ENCODE measurements at places on chromosomes 2 and 18.

DNA sequence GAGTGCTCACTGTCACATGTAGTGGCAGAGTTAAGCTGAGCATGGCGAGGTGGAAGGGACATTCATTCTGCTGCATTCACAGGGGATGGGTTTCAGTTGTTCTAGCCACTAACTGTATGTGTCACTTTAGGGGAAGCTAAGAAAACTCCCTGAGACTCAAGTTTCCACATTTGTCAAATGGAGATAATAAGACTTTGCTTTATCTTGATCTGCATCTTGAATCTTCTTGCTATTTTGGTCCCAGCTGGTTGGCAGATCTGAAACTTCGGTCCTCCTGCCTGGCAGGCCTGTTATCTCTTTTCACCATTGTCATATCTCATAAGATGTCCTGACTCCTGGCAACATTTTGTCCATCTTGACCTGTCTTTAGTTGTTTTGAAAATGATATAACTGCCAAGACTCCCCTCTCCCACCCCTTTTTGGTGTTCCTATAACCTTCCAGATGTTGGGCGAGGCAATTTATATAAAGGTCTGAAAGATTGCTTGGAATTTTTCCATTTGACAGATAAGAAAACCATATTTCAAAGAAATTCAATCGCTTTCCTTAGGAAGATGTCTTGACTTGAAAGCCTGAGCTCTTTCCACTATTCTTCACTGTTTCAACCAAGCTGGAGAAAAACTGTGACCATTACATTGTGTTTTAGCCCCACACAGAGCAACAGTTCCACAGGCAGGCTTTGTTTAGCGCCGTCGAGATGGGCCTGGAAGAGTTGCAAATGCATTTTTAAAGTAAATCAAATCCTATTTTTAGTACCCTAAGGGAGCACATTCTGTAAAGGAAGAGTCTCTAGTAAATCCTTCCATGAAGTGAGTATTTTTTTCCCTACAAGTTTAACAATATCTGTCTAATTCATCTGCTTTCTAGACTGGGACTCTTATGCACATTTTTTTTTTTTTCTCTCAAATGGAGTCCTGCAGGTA is 33.4 kb downstream of the MYCN start:
- DNase-seq, result no peak

- no peak for DNase-seq
These were observed 3.4 kb downstream of the ABCG8 start for GRCh38 chr2:43841949-43842865.

- no peak for DNase-seq
These were observed 23.6 kb downstream of the INPP5D start for GRCh38 chr2:233083782-233084181.

- DNase-seq, result no peak
These were observed 76.1 kb downstream of the THADA start for GRCh38 chr2:43519643-43520221.

DNA sequence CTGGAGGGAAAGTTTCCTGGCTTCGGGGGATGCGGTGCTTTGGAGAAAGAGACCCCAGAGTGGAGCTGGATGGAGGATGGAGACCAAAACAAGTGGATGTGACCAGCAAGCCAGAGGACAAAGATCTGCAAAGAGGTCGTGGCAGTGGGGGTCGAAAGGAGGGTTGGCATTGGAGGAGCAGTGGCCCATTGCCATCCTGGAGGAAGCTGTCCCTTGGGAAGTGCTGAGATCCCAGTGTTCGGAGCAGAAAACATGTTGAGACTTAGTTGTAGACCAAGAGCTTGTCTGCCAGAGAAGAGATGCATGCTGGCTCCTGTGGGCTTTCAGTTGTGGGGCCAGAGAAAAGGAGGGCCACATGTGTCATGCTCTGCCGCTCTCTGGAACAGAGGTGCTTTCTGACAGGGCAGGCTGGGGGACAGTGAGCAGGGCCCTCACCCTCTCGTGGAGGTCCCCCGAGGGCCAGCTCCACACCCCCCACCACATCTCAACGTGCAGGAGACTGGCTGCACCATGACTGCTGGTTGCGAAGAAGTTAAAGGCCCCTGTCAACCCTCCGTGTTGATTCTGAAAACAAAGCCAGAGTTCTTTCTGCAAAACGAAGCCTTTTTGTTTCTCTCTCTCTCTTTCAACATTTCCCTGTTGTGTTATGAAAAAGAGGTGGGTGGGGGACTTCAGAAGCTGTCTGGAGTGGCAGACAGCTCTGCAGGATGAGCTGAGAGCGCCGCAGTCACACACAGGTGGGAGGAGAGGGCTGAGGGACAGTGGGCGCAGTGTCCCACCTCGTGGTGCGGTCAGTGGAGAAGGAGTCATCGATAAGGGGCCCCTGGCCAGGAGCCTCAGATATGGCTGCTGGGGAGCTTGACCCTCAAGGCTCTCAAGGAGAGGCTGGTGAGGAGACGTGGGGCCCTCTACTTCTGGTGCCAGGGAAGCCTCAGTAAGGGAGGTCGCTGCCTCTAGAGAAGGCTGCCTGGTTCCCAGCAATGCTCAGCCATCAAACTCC is 77.6 kb upstream of the BCL2L11 start:
- DNase-seq, result no peak

- no peak for DNase-seq
These were observed 189.6 kb upstream of the PIK3C3 start for GRCh38 chr18:41765460-41765859.

DNA sequence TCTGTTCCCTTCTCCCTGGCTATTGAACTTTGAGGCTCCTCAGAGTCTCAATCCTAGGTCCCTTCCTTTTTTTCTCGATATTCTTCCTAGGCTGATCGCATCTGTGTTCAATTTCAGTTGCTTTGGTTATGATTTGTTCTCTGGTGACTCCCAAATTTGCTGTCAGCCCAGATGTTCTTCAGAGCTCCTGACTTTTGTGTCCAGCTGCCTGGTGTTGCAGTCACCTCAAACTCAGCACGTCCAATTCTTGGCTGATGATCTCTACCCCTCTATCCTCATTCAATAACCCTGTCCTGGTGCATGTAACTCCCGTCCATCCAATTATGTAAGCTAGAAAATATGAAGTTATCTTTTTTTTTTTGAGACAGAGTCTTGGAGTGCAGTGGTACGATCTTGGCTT is 31.4 kb downstream of the DIS3L2 start:
- no peak for DNase-seq

DNA sequence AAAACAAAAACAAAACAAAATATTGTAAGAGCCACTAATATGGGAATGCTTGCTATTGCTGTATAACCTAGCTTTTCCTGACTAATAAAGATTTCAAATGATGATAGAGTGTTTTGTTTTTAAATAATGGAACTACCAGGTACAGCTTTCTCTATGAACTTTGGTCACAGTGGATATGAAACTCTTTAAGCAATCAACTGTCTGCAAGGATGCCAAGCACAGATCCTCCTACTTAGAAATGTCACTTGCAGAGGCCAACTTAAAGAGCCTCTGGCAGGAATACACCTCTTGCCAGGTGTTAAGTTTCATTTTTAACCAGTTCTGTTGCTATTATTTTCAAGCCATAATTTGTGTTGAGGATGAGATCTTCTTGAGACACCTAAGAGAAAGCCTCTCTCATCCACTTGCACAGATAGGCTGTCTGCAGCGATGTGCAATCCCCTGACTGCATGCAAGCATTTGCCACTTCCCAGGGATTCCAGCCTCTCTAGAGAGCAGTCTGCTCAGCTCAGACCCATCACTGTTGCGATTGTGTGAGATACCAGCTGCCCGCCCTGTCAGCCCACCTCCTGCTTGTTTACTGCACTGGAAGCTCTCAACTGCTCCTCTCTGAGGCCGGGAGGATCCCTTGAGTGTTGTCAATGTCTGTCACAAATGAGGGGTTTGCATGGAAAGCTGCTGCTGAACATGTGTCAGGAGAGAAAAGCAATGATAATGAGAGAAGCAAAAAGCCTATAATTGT is 86.1 kb upstream of the SCG2 start:
- DNase-seq, result no peak

GRCh38 chr18:23966909-23967308 is 47.6 kb upstream of the TTC39C start:
- DNase-seq, result no peak

GRCh38 chr2:108034843-108035242 is 48.5 kb downstream of the SLC5A7 start:
- no peak for DNase-seq

- DNase-seq, result no peak
These were observed 98.0 kb upstream of the MGAT4A start for GRCh38 chr2:98828793-98829371.

GRCh38 chr2:57893786-57894185 is 152.8 kb upstream of the VRK2 start:
- DNase-seq, result no peak

DNA sequence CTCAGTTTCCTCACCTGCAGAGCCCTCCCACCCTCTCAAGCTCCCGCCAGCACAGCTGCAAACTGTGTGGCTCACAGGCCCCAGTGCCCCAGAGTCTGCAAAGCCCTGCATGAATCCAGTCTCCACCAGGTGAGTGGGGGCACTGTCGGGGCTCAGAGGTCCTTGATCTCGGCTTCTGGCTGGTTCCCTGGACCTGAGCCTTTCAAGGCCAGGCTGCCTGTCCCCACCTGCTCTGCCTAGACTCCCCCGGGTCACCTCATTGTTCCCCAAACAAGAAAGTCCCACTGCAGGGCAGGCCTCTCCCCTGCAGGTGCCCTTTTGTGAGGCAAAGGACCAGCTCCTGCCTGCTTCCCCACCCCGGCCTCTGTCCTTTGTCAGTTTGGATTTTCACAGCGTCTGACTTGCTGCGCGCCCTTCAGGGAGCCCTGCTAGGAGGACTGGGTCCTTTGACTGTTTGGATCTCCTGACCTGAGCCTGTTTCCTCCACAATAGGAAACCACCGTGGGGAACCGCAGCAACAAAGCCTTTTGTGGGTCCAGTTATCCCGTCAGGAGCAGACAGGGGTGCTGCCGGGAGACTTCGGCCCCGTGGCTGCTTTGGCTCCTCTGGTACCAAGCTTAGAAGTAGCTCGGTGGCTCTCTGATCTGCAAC is 200.5 kb upstream of the HDAC4 start:
- no peak for DNase-seq

DNA sequence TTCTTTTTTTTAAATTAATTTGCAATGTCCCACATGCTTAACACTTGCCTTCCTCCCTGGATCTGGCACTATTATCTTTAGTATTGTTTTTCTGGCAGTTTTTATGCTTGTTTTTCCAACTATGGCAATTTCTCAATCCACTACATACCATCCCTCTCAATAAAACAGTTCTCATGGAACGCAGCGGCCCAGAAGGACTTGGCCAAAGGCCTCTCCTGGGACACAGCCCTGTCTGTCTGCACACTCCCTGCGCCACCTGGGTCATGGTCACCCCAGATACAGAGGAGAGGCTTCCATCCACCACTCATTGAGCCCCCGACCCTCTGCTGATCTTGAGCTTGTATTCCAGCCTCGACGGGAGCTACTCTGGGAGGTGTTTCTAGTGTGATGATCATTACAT is 91.2 kb downstream of the TWIST2 start:
- no peak for DNase-seq

DNA sequence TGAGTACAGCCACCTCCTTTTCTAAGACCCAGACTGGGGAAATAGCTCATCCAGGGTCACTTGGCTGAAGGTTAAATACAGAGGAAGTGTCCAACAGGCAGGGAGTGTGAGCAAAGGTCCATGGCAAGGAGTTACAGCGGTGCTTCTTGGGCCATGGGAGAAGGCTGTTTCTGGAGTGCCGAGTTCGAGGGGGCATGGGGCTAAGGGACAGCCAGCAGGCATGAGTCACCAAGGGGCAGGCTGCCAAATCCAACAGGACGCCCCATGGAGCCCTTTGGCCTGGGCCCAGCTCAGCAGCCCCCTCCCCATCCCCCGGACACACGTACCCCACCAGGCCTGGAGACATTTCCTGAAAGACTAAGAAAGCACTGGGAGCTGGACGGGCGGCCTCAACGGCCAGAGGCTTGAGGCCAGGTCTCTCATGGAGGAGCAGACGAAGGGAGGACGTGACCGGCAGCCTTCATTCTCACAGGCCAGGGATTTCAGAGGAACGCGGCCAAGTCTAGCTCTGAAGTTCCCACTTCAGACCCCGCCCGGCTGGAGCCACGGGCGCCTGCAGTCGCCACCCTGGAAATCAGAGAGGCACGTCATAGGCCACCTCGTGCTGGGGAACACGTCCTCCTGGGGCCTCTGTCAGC is 160.4 kb downstream of the SMAD7 start:
- no peak for DNase-seq

DNA sequence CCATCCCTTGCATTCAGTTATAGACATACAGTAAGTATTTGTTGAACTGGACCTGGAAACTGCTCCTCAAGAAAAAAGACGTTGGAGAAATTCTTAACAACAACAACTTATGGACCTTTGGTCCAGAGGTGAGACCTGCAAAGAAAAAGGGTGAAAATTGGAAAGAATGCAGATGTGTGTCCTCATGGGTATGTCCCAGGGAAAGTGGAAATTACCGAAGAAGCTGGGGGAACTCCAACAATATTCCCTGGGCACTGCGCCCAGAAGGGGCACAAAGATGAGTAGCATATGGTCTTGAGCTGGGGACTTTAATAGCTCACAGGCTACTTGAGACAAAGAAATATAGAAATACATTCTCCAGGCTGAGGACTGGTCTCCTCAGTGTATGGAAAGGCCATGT is 35.5 kb upstream of the YWHAQ start:
- no peak for DNase-seq

DNA sequence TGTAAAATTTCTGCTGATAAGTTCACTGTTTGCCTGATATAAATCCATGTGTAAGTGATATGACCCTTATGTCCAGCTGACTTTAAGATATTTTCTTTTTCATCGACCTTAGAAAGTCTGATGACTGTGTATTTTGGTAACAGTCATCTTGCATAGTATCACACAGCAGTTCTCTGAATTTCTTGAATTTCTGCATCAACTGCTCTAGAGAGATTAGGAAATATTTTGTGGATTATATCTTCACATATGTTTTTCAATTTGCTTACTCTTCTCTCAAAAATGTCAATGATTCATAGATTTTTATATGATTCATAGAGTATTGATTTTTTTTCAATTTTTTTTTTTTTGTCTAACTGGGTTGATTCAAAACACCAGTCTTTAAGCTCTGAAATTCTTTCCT is 945.3 kb downstream of the TRIB2 start:
- DNase-seq, result no peak

- no peak for DNase-seq
These were observed 15.4 kb downstream of the FEZ2 start for GRCh38 chr2:36582538-36582937.

GRCh38 chr2:74944987-74945787 is 13.3 kb upstream of the POLE4 start:
- DNase-seq, result no peak

DNA sequence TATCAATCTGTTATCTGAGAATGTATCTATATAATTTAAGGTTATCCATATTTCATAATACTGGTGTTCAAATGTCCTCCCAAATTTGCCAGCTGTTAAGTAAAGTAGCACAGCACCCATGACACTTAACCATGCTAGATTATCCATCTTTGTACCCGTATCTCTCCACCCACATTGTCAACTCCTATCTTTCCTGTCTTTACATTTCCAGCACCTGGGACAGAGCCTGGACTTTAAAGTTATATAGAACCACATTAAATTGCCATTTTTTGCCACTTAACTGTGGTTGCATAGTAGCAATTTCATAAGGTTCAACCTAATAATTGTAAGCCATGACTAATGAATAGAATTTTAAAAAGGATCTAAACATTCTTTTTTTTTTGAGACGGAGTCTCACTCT is 226.7 kb downstream of the NCKAP5 start:
- no peak for DNase-seq

GRCh38 chr18:79156327-79156726 is 87.1 kb downstream of the ATP9B start:
- DNase-seq, result no peak

- no peak for DNase-seq
These were observed 395.0 kb upstream of the TCF4 start for GRCh38 chr18:55982992-55983391.

Measured in stimulated activated CD8-positive, alpha-beta memory T cell treated with anti-CD3 and anti-CD28 coated beads, Interleukin-15, amount 100 ng/mL, for 4 hours (primary cell).